Esophagus squamous epithelium (tissue), 5 donors: ENCODE measurements at places on chromosomes 5 and 9.

DNA sequence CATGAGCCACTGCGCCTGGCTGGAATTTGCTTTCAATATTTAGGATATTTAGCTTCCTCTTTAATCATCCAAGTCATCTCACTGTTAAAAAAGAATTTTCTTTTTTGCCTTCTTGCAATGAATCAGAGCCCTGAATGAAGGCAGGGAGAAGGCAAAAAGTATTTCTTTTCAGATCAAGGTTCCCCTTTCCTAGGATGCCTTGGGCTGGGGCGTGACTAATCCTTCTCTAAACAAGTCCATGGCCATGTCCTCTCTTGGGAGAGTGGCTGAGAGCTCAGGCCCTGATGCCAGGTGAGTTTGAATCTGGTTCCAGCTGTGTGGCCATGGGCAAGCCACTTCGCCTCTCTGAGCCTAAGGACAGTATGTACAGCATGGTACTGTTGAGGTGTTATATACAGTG lies 84.8 kb upstream of the NEURL1B start:
- no peak for DNase-seq

DNA sequence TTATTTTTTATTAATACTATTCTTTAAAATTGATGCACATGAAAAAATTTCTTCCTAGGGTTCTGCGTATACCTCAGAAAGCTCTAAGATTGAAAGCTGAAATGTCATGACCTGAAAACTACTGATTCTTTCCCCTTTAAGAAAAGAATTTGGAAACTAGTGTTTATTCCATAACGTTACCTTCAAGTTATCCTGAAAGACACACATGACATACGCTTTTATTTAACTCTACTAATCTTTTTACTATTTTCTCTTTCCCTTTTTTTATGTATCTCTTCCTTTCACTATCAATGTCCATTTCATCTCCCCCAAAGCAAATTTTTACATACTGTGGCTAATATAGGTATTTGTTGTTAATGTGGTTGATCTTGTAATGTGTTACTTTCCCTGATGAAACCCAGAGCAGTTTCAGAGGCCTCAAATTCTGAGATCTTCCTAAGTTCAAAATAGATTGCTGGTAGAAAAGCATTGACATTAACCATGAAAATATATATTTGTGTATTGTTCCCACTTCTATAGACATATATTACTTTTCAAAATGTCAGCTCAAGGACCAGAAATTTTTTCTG lies 7.4 kb downstream of the NIPBL start:
- DNase-seq = no peak

DNA sequence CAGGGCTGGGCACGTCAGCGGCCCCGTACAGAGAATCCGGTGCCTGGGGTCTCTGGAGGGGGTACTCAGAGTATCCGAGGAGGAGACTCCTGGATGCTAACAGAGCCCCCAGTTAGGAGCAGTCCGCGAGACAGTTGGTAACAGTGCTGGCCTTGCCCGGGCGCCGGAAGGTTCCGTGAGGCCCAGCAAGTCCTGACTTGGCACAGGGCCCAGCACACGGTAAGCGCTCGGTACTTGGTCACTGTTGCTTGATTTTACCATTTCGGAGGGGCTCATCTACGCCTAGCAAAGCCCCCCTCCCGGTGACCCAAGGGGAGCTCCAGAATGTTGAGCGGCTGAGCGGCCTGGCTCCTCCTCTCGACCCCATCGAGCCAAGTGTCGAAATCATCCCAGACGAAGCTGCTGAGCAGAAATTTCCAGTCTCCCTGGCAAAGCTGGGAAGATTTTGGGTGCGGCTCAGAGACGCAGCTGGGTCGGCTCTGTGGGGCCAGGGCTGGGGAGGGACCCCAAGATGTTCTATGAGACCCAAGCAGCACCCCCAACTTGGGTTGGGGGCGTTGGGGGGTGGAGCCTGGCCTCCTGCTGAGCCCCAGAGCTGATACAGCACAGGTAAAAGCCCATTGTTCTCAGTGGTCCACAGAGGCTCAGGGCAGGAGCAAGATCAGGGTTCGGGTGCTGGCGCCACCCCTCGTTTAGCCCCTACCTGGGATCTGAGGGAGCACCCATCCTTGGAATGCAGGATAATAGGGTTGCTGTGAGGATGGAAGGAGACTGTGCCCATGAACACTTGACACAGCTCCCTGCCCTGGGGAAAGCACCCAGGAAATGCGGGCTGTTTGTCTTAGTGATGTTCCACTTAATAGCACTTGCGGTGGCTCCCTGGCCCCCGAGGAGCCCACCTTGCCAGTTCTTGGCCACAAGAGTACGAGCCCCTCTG lies 137.2 kb downstream of the C9orf50 start:
- DNase-seq = no peak

- no peak for DNase-seq
Measured at GRCh38 chr5:167570431-167570830, 721.0 kb upstream of the WWC1 start.

- no peak for DNase-seq
Measured at GRCh38 chr5:90311401-90311800, 98.2 kb downstream of the CETN3 start.

- DNase-seq = no peak
Measured at GRCh38 chr5:52948418-52949076, 40.6 kb upstream of the ITGA2 start.

GRCh38 chr5:135179308-135179980 lies 145.4 kb upstream of the PITX1 start:
- no peak for DNase-seq

DNA sequence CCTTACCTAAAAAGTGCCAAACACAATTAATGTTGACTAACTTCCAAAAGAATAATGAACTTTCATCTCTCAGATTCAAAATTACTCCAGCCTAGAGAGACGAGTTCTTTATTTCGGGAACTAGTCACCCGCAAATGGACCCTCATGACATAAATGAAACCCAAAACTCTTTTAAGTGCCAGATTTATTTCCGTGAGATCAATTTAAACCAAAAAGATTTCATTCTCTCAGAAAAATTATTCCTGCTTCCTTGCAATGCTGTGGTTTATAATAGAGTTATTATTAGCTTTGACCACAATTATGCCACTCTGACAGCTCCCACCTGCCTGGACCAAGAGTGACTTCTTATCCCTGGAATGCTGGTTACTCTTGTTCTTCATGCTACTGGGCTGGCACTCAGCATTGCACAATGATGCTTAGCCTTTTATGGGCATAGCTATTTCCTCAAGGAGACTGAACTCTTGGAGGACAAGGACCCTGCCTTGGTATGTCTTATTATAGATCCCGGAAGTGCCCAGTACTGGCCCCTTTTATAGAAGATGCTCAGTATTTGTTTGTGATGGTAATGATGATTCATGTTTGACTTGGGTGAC lies 183.5 kb downstream of the SNX18 start:
- DNase-seq = no peak

DNA sequence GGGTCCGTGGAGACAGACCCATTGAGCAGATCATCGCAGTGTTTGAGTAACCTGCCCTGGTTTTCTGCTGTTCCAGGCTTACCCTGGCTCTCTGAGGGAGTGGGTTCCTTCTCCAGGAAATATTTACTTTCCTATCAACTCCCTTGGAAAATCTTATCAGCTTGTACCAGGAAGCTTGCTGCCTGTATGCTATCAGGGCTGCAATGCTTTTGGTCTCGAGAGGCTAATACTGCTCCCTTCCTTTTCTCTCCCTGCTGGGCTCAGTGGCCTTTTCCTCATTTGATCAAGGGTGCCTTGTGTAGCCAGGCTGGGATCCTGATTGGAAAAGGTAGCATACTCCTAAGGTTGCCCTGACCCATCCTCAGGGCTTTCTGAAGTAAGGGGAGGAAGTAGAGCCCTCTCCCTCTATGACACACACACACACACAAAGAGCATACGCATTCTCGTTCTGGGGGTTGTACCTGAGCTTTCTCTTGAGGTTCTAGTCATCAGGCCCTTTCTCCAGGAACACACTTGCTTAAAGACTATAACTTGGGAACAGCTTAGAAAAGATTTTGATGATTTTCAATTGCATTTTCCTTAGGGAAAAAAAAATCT lies 41.6 kb downstream of the CYSTM1 start:
- no peak for DNase-seq

DNA sequence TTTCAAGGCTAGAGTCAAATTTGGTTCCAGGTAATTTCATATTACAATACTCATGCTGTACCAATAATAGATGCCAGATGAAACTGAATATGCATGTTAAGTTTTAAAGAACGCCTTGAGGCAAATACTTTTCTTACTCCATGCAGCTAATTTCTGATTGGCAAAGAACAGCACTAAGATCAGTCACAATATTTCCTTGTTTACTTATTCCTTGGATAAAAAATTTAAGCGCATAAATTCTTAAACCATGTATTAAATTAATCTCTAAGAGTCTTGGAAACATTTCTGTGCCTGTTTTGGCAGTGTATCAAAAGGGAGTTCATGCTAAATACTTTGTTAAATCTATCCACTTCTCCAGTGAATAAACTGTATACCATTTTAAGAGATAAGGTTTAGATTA lies 173.5 kb downstream of the SLC12A2 start:
- no peak for DNase-seq

- DNase-seq = no peak
Measured at GRCh38 chr5:39006650-39007049, 67.5 kb downstream of the RICTOR start.

DNA sequence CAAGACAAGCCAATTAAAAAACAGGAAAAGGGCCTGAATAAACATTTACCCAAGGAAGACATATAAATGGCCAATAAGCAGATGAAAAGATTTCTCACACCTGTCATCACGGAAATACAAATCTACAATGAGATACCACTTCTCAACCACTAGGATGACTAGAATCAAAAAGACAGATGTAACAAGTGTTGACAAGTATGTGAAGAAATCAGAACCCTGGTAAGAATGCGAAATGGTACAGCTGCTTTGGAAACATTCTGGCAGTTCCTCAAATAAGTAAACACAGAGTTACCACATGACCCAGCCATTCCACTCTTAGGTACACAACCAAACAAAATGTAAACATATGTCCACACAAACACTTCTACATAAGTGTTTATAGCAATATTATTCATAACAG lies 32.5 kb downstream of the LEAP2 start:
- DNase-seq = no peak

- DNase-seq = no peak
Measured at GRCh38 chr9:25994605-25995004, 316.4 kb upstream of the TUSC1 start.

- no peak for DNase-seq
Measured at GRCh38 chr5:79845448-79846197, 145.4 kb downstream of the MTX3 start.

GRCh38 chr9:109086221-109086620 lies 33.5 kb downstream of the TMEM245 start:
- DNase-seq = no peak

DNA sequence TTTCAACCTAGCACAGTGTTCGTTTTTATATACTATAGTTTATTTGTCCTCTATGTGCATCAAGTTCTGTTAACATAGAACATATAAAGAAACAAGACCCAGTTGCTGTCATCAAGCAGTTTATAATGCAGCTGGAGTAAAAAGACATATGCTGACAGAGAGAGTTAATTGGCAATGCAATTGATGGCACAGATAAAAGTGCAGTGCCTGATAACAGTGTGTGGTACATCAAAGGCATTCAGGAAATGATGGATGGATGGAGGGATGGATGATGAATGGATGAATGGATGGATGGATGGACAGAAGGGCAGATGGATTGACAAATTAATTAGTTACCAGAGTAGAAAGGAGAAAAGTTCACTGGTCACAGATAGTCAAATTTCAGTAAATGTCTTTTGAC lies 238.9 kb downstream of the RFK start:
- no peak for DNase-seq

GRCh38 chr9:135609366-135609955 lies 29.9 kb downstream of the GLT6D1 start:
- DNase-seq = no peak

- no peak for DNase-seq
Measured at GRCh38 chr9:133351908-133352634, 4.1 kb downstream of the RPL7A start.

GRCh38 chr9:34589636-34590380 lies at the start of gene CNTFR:
TSS of gene CNTFR (minus strand) at chr9:34589724. CDS start at chr9:34568981, 20,743 bp downstream.
- no peak for DNase-seq

- no peak for DNase-seq
Measured at GRCh38 chr9:99340281-99340680, 118.2 kb downstream of the SEC61B start.

DNA sequence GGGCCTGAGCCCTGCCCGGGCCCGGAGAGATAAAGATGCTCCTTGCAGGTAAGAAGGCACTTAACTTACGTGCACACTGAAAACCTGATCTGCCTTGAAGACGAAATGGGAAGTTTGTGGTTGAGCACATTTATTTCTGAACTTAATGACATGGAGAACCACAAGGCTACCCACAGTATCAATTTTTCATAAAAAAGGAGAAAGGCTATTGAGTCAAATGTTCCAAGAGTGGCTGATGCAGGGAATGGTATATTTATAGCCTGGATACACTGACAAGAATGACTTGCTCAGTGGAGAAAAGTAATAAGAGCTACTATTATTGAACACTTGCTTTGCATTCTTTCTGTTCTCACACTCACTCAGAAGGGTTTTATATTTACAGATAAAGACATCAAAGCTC lies 419.3 kb downstream of the ACTL7B start:
- DNase-seq = no peak

DNA sequence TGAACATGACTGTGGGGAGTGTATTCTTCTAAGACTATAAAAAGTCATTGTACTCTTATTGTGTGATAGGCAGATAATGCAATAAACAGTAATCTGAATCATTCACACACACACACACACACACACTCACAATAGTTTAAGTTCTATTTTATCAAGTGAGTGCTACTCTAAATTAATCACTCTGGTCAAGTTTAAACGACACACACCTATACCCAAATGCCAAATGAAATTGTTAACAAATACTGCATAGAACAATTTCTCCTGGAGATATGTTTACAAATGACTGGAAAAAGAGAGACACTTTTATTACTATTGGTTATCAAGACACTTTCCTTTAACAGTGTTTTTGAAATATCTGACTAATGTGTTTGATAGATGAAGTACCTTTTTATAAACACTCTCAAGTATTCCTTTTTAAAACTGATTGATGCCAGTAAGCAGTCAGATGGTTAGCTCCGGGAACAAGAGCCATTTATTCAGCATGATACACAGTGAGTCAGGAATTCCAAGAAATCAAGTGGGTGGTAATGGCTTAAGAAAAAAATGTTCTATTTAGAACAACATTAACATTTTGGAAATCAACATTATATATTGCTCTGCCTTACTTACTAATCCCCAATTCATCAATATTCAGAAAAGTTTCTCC lies 521.6 kb upstream of the ST8SIA4 start:
- DNase-seq = no peak

- no peak for DNase-seq
Measured at GRCh38 chr5:6183391-6184390, 194.7 kb downstream of the MED10 start.

- DNase-seq = no peak
Measured at GRCh38 chr5:134794082-134794481, 35.5 kb downstream of the DDX46 start.

GRCh38 chr5:40521108-40521785 lies 158.5 kb upstream of the PTGER4 start:
- DNase-seq = no peak

GRCh38 chr9:9764821-9765220 lies 848.0 kb downstream of the PTPRD start:
- no peak for DNase-seq

GRCh38 chr9:113220467-113221002 lies 542 bp downstream of the FKBP15 start:
- no peak for DNase-seq
